Putamen (tissue), 1 donor: ENCODE measurements at places on chromosomes 6 and 20.

- DNase-seq = no peak
Observed at GRCh38 chr6:109053336-109053735, 41.3 kb downstream of the SESN1 start.

DNA sequence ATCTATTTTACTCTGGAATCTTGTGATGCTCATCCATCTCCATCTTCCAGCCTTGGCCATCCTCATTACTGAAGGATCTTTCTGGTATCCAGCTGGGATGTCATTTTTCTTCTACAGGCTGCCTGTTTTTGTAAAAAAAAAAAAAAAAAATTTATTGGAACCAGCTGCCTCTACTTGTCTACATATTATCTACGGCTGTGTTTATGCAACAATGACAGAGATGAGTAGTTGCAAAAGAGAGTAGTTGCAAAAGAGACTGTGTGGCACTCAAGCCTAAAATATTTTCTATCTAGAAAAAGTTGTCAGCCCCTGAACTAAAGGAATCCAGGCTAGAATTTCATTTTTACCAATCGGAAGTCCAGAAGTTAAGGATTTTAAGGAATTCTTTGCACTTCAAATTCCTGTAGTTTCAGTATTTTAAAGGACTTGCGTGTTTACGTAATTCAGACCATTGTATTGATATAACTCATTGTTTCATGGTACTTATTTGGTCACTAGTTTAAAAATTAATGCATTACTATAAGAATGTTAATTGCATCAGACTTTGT lies 38.6 kb upstream of the PLCG1 start:
- DNase-seq = no peak

- DNase-seq = no peak
Observed at GRCh38 chr6:169341706-169342105, 88.1 kb upstream of the THBS2 start.

DNA sequence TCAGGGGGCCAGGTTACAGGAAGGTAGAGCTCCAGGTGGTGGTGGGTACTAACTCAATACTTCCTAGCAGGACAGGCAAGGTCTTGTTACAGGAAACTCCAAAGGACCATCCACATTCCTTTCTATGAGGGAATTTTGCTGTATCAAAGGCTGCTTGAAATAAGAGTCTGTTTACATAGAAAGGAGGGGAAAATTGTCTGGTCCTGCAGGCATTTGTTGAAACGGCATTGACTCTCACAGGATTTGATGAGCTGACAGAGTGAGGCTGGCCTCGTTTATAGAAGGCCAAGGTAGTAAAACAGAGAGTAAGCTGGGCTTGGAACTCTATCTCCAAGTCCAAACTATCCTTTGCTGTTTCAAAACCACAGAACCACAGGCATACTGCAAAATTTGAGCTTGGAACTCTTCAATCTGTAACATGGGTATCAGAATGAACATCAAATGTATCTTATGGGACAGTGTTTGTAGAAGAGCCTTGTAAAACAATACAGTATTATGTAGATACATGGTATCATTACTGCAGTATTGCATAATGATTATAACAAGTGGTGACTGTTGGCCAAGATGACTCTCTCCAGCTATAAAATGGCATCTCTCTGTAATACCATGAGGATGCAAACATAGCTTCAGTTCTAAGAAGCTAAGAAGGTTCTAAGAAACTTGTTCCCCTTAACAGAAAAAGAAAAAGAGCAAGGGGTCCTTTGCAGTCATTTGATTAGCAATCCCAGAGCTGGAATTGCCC lies 61.5 kb downstream of the TRAM2 start:
- DNase-seq = no peak

- no peak for DNase-seq
Observed at GRCh38 chr6:2680264-2680922, 70.3 kb downstream of the MYLK4 start.

GRCh38 chr6:1760876-1761275 lies 151.2 kb downstream of the FOXC1 start:
- no peak for DNase-seq

- DNase-seq = no peak
Observed at GRCh38 chr6:145315982-145316600, 419.2 kb downstream of the EPM2A start.

DNA sequence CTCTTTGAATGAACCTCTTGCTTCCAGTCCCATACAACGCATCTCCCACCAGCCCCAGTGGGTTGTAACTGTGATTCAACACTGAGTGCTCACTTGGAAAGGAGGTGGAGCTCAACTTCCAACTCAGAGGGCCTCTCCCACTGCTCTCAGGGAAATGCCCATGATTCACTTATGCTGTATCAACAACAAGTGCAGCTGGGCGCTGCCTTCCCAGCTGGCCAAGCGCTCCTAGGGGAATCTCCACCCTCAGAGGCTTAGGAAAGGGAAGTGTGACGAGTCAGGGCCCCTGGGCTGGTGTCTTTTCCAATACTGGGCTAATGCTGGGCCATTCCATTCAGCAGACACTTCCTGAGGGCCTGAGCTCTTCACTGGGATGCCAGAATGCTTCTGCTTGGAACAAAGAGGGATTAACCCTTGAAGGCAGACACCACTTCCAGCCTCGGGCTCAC lies 8.1 kb upstream of the OCSTAMP start:
- DNase-seq = no peak

DNA sequence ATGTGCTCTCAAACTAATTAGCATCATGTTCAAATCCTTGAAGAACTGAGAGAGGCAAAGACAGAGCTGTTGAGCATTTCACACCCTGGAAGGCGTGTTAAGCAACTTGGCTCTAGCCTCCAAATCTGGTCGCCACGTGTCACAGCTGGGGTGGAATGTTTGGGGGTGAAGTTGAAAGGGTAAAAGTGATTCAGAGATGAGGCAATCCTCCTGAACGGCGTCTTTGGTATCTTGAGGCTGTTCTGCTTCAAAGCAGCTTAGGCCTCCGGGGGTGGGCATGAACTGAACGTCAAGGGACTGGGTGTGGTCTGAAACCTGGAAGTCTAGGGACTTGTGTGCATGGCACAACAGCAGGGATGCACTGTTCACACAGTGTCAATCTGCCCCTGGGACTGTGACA lies 62.3 kb downstream of the TRAM2 start:
- DNase-seq = no peak

- no peak for DNase-seq
Observed at GRCh38 chr20:17543531-17544131, 12.5 kb upstream of the BFSP1 start.
